ENCODE measurements at places on chromosomes 7 and 10. TPM values are rescaled to one million over a fixed set of nuclear protein-coding genes. Genes with fewer than 3 reads are reported as not detected.

DNA sequence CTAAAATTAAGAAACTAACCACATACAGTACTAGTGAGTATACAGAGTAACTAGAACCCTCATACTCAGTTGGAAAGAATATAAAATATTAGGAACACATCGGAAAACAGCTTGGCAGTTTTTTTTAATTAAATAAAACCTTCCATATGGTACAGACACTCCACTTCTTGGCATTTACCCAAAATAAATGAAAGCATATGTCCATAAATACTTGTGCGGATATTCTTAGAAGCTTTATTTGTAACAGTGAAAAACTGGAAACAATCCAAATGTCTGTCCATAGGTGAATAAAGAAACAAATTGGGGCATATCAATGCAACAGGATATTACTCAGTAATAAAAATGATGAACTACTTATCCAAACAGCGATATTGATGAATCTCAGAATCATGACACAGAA is 410.0 kb downstream of the HTR7 start:
- no peak for DNase-seq
- no peak overlapping the region for H3K27ac ChIP-seq
- H3K4me3 ChIP-seq: no peak overlapping the region
- no peaks in the 10 kb centered on the region for H3K4me1 ChIP-seq
- H3K27me3 ChIP-seq: no peaks in the 10 kb centered on the region
- H3K36me3 ChIP-seq: no peaks in the 10 kb centered on the region

DNA sequence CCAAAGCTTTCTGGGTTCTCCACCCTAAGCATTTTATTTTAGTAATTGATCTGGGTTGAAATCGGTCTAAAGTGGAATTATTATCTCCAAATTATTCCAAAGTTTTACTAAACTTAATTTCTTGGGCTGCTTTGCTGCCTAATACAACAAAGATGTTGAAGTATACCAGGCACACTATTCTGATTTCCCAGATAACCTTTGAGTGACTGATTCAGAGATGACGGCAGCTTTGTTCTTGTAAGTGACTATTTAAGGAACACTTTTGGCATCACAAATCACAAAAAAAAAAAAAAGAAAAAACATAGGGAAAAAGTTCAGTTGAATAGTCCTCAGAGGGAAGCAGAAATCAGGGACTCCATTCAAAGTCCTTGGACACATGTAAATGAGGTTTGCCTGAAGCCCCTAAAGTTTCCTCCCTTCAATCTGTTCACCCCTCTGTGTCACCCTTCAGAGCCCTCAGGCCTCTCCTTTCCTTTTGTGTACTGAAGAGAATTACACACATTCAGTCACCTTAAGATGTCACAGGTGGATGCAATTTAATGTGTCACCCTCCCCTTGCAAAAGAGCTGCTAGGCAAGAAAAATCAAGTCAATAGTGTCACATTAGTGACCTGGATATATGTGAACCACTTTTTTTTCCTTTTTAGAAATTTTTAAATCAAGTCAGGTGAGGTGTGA is 81.5 kb downstream of the RTKN2 start:
- H3K4me1 ChIP-seq: no peaks in the 10 kb centered on the region
- no peak overlapping the region for H3K4me3 ChIP-seq
- H3K27me3 ChIP-seq: no peaks in the 10 kb centered on the region
- no peak overlapping the region for H3K27ac ChIP-seq

- no peaks in the 10 kb centered on the region for H3K27me3 ChIP-seq
- no peak overlapping the region for H3K4me3 ChIP-seq
- no peak overlapping the region for H3K27ac ChIP-seq
- H3K36me3 ChIP-seq: peaks cover 20% of the 10 kb centered on the region
- no peak for DNase-seq
Measured at GRCh38 chr7:121369462-121369861, 26.6 kb downstream of the FAM3C start.

Gene CALML3
- total RNA-seq: not detected

- no peak overlapping the region for H3K4me3 ChIP-seq
- H3K4me1 ChIP-seq: no peaks in the 10 kb centered on the region
- peak; percentile 16 for DNase-seq
- no peak overlapping the region for H3K27ac ChIP-seq
- no peaks in the 10 kb centered on the region for H3K36me3 ChIP-seq
Measured at GRCh38 chr7:4068286-4068685, 613.8 kb upstream of the FOXK1 start.

- no peaks in the 10 kb centered on the region for H3K36me3 ChIP-seq
- no peak overlapping the region for H3K27ac ChIP-seq
- no peaks in the 10 kb centered on the region for H3K27me3 ChIP-seq
- DNase-seq: no peak
- no peak overlapping the region for H3K4me3 ChIP-seq
Measured at GRCh38 chr10:73828161-73828560, 16.8 kb upstream of the NDST2 start.

DNA sequence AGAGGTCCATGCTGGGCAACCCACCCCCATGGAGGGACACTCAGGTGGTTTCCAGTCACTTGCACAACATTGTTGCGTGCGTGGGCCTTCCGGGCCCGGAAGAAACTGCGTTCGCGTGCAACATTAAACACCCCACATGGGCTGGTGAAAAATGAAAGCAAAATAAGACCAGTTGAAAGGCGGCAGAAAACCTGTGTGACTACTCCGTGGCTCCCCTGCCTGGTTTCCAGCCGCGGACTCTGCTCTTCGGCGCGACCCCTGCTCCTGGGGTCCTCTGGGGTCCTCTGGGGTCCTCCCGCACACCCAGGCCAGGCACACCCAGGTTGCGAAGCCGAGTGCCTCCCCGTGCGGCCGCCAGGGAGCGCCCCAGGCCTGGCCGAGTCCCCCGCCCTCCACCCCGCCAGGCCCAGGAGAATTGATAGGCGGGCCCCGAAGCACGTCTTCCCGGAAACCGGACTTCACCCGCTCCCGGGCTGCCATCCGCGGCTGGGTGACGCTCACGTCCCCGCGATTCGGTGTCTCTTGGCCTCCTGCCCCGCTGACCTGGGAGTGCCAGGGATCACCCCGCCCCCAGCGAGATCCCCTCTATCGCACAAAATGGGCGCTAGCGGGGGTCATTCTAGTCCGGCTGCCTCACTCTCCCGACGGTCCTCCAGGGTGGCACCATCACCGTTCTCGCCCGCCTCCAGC is 1.9 kb upstream of the SH2D4B start:
- no peaks in the 10 kb centered on the region for H3K36me3 ChIP-seq
- no peaks in the 10 kb centered on the region for H3K4me1 ChIP-seq
- H3K27me3 ChIP-seq: no peaks in the 10 kb centered on the region
- no peak overlapping the region for H3K27ac ChIP-seq

Data from H1 (cell line).